ENCODE measurements at places on chromosomes 6 and 20.

- no peak for DNase-seq
Measured at GRCh38 chr6:26321005-26321404, 44.0 kb upstream of the BTN3A2 start.

DNA sequence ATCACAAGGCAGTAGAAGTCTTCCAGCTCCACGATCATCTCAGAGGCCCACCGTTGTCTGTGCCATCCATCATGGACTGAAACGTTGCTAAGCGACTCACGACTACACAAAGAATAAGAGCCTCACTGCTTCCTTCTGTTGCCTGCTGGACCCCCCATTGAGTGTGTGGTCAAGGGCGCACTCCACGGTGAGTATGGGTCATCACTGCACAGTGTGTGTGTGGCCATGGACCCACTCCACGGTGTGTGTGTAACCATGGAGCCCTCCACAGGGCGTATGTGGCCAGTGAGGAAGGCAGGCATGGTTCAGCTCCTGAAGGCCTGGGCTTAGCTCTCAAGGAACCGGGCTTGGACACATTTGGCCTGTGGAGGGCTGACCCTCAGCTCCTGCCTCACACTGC is 123.4 kb upstream of the AFDN start:
- no peak for DNase-seq

DNA sequence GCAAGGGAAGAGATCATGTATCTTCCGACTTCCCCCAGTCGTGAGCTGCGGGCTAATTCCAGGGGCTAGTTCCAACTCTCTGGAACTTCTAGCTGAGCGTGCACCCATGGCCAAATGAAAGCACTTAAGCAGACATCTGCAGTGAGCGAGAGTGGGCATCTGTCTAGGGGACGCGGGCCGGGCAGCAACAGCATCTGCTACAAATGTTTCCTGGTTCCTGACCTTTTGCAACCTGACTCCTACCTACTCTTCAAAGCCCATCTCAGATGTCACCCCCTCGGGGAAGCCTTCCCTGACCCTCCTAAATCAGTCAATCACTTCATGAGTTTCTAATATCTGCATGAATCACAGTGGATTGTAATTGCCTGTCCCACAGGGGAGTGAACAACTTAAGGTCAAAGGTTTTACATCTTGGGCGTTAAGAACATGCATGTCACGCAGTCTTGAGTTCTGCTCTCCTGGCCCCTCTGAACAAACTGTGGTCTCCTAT is 141.9 kb downstream of the CEBPB start:
- no peak for DNase-seq

DNA sequence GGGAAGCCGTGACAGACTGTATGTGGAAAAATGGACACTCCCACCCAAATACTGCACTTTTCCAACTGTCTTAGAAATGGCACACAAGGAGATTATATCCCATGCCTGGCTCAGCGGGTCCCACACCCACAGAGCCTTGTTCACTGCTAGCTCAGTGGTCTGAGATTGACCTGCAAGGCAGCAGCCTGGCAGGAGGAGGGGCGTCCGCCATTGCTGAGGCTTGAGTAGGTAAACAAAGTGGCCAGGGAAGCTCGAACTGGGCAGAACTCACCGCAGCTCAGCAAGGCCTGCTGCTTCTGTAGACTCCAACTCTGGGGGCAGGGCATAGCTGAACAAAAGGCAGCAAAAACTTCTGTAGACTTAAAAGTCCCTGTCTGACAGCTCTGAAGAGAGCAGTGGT is 11.4 kb upstream of the RNF146 start:
- DNase-seq: no peak

DNA sequence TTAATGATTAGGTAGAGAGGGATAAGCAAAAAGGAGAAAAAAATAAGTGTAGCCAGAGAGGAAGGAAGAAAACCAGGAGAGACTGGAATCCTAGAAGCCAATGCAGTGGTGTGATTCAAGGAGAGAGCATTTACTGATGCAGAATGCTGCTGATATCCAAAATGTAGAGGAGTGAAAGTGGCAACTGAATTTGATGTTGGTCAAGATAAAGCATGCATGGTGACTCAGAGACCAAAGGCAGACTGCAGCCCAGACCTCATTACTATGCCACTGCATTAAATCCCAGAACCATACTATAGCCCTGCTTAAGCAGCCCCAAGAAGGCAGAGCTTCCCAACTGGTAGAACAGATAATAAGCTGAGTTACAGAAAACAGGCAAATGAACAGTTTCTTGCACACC is 15.8 kb downstream of the KLHL32 start:
- DNase-seq: no peak
